Thymus (tissue), 14 donors: ENCODE measurements at places on chromosomes 2 and 18.

DNA sequence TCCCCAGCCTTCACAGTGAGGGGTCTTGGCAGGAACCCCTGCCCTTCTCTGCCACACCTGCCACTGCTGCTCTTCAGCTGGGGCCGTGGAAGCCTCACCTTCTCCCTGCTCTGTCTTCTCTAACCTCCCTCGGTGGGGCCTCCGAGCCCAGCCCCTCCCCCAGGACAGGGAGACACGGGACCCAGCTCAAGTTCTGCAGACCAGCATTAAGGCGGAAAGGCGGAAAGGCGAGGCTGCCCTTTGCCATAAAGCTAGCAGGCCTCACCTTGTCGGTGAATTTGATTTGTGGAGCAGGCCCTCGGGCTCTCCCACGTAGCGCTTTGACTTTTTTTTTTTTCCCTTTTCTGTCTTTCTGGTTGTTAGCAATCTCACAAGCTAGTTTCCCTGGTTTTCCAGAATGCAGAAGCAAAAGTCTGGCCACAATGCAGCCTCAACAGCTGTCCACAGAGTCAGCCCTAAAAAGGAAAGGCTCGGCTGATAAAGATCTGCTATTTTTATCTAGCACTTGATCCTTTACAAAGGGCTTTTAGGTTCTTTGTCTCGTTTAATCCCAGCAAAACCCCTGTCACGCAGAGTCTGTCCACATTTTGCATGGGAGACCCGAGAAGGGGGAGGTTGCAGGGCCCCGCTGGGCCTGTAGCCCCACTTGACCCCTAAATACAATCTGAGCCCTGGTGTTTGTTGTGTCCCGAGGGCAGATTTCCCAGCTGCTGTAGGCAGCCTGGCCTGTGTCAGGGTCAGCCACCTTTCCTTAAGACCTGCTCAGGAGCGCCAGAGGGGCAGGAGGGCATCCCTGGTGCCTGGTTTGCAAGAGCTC, 6.0 kb downstream of the ITM2C start:
- DNase-seq, result no peak

DNA sequence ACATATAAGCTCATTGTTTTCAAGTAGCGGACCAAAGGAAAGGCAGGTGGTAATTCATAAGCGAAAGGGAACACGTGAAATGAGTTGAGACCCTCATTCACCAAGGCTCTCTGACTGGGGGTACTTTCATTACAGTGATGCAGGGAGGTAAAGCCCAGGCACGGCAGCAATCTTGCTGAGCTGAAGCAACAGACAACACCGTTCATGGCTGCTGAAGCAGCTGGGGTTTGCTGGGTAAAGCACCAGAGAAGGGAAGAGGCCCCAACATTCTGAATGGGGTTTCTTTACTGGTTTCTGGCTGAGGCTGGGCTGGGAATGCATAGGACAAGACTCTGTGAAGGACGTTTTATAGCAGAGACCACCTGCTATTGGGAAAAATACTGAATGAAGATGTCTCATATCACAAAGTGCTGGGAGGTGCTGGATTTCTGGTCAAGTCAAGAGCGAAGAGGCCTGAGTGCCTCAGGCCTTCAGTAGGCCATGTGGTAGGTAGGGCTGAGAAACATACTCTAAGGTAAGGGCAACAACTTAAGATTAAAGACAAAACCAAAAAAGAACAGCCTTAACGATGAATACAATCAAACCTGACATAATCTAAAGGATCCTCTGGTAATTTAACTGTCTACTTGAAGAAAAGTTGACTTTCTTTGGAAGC, 324.7 kb upstream of the PIK3C3 start:
- no peak for DNase-seq

- no peak for DNase-seq
Measured at GRCh38 chr2:148058641-148059040, 37.8 kb downstream of the MBD5 start.

DNA sequence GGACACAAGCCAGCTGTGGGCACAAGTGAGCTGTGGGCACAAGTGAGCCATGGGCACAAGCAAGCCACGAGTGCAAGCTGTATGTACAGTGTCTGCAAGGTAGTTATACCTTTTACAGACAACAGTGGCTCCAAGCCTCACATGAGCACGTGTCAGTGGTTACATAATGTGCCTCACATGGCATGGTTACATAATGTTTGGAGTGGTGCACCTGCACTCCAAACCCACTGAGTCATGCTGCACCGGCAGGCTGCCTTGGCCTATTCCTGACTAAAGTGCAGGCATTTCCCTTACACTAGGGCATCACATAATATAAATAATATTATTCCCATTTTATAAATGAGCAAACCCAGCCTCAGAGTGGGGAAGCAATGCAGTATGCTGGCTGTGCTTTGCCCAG, 62.6 kb downstream of the MARCO start:
- no peak for DNase-seq

DNA sequence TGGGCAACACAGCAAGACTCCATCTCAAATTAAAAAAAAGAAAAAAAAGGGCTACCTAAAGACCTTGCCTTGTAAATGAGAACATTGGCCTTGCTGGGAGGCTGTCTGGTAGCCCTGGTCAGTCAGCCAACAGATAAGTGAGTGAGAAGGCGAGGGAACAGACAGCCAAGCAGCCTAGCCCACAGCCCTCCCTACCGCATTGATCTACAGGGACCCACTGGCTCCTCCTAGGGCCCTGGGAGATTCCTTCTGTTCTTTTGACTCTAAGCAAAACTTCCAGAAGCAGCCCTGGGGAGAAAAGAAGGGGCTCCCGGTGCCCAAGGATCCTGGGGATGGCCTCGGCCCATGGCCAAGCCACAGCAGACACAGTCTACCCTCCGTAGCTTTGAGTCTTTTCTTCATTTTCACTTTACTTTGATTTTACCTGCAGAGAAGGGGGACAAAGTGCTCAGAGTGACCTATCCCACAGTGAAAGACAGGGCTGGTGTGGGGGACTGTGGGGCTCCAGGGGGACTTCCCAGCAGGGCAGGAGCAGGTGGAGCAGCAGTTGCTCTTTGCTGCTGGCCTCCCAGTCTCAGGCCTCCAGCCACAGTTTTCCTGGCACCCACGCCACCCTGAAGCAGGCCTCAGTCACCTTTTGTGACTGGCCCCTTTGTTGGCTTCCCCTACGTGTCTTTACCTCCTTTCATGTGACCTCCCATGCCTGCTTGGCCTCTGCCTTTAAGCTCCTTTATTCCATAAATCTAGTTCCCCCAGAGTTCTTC, 5.1 kb downstream of the CEP68 start:
- DNase-seq, result no peak

DNA sequence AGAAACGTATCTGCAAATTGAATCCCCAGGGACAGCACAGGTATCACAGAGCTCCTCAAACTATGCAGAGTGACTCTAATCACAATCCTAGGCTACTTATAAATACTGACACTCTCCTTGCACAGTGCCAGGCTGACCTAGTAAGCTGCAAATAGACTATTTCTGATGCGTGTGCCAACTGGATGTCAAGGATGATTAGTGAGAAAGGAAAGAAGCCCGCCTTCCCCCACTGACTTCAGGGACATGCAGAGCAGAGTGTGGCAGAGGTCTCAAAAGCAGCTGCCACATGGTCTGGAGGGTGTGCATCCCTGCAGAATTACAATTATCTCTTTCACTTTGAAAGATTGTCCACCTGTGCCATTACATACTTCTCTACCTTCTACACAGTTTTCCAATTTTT, 235.6 kb downstream of the CPS1 start:
- no peak for DNase-seq

GRCh38 chr18:59267503-59268126, 5.6 kb downstream of the RAX start:
- DNase-seq, result no peak

DNA sequence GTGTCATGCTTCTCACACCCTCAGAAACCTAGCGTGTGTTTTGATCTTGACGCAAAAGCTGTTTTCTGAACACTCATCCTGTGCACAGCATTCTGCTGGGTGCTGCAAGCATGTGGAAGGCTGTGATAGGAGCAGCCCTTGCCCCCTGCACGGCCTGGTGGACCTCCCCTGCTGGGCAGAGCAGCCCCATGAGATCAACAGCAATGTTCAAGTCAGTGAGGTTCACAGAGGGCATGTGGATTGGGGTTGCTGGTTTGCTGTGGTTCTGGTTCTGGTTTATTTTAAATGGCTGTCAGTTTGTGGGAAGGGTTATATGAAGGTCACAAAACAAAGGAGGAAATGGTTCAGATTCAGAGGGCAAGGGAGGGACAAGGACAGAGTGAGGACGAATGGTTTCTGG, 71.3 kb downstream of the SOWAHC start:
- no peak for DNase-seq

DNA sequence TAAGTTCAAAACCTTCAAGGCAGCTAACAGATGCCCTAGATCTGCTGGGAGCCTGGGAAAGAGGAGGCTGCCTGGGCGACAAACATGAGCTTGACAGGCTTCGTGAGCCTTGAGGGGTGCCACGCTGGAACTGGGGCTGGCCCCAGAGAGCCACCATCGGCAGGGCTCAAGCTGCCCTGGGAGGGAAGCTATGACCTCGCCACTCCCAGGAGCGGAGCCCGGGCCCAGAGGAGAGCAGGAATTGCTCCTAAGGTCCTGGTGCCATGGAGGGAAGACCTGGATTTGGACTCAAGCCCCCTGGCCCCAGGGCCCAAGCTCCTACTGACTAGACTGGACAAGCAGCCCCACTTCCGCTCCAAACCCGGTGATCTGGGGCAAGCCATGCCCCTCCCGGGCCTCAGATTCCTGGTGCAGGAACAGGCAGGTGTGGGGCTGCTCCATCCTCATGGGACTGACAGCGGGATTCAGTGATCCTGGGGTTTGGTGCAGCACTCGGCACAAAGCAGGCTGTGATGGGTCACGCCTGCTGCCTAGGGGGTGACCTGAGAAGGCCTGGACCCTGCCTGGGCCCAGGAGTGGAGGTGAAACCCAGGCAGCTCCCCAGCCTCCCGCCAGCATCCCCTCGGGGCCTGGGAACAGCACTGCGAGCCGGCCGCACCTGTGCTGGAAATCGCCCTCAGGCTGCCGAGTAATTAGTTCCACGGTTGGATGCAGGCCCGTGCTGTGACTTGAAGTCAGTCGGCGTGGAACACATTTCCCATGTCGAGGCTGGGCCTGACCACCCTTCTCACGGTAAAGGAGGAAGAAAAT, 246.9 kb downstream of the NDUFA10 start:
- DNase-seq, result no peak

DNA sequence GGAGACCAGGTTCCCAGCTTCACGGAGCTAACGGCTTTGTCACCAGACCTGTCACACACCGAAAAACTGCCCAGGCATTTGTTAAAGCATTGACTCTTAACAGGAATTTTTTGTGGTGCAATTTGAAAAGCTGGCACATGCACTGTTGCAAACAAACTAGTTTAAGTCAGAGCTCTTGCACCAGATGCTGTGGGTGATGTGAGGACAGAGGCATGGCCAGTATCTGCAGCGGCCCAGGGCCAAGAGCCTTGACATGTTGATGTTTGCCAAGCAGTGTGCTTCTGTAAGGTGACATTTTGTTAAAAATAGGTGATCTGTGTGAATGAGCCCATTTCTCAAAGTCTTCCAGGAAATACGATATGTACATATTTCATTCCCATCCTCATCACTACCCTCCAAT, 142.5 kb downstream of the MTCL1 start:
- no peak for DNase-seq

DNA sequence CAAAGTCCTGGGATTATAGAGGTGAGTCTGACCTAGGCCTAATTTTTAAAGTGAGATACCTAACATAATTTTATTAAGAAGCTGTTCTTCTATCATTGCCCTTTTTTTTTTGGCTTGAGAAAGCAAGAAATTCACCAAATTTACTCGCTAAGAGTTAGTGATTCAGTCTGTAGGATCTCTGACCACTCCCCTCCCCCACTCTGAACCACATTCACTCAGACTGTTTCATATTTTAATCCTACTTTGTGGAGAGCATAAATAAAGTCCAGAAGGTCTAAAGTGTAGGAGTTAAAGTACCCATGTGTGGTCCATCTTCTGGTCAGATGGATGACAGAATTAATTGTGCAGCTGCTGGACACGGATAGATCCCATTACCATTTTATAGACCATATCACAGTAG, 115.8 kb upstream of the MGAT5 start:
- no peak for DNase-seq

GRCh38 chr2:223959688-223960087, 2.4 kb downstream of the MRPL44 start:
- DNase-seq, result no peak

- DNase-seq, result no peak
Measured at GRCh38 chr2:78541451-78542267, 483.8 kb upstream of the REG3G start.

DNA sequence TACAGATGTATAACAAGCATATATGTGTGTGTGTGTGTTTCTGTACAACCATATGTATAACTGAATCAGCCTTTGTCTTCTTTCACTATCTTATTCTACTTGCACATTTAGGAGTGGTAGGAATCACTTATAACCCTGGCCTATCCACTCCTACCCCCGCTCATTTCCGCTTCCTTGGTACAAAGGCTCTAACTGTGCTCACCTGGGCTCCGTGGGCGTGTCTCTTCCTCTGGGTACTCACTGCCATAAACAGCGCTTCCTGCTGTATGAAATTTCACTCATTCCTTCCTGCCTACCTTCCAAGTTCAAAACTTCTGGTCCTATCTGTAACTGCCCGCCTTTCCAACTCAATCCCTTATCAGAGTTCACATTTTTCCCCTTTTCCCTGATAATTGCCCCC, 815.5 kb downstream of the EPHA4 start:
- DNase-seq, result no peak

DNA sequence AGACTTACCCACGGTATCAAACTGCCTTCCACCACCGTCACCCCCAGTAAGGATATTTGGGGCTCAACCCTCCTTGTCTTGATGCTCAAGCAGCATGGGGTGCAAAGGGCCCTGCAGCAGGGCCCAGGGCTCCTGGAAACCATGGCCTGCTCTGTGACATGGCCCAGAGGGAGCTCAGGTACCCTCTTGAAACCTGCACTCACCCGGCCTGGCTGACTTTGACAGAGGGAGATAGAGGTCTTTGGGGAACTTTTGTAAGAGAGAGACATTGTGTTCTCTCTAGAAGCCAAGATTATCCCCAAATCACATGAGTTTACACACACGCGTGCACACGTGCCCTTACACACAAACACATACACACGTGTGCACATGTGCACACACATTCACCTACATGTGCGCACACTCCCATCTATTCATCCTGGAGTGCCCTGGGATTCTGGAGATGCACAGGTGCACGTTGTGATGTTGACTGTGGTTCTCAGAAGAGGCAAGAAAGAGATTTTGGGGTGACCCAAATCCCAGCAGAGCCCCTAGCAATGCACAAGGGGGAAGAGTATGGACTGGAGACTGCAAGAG, 19.6 kb upstream of the KCNK3 start:
- DNase-seq, result no peak

- DNase-seq, result no peak
Measured at GRCh38 chr2:90079374-90079773, 1387.9 kb downstream of the RPIA start.

GRCh38 chr2:71226096-71226964, 573 bp downstream of the PAIP2B start:
- DNase-seq, result peak; percentile 8
